Hippocampal formation (tissue), 2 donors: ENCODE measurements at places on chromosomes 4 and X.

GRCh38 chr4:4585012-4585670 lies 43.3 kb upstream of the STX18 start:
- DNase-seq: no peak

DNA sequence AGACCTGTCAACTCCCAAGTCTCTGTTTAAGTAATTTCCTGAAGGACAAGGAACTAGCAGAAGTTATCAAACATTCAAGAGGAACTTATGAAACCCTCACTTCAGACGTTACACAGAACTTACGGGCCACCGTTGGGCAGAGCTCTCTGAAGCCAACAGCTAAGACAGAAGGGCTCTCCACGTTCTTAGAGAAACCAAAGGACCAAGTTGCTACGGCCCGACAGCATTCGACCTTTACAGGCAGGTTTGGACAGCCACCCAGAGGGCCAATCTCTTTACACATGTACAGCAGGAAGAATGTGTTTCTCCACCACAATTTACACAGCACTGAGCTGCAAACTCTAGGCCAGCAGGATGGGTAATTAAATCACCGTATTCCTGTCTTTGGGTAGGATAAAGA lies 705.1 kb upstream of the GRID2 start:
- no peak for DNase-seq

DNA sequence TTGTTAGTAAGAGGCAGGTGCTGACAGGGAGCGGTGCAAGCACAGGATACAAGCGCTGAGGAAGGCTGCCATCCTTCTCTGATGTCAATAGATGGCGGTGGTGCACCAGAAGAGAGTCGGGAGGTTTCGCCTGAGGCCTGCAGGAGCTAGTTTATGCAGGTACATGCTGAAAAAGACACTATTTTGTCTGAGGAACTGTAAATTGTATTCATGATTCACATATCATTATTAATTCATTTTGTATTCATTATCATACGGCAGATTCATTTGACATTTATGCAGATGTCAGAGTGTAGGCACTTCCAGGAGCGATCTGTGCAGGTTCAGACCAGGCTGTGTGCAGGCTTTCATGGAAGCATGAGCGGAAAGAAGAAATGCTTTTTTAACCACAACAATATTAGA lies 824.0 kb downstream of the STIM2 start:
- DNase-seq: peak; percentile 48

GRCh38 chr4:100421361-100421978 lies 96.4 kb downstream of the EMCN start:
- DNase-seq: no peak

- no peak for DNase-seq
Measured at GRCh38 chrX:17361620-17362019, 13.4 kb upstream of the NHS start.

DNA sequence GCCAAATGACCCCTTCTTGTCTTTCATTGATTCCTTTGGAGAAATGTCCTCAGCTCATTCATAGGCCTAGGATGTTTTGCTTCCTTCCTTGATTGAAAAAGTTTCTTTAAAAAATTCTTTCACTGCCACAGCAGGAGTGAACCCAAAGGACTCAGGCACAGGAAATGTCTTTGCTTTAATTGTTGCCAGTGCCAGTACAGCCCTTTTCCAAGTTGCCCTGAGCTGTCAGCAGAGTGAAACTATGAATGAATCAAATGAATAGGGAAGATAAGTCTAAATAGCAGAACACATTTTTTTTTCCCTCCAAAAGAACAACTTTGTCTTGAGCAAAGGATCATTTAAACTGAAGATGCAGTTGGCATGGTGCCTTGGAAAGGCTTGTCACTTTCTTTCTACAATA lies 63.8 kb upstream of the SLC4A4 start:
- no peak for DNase-seq

DNA sequence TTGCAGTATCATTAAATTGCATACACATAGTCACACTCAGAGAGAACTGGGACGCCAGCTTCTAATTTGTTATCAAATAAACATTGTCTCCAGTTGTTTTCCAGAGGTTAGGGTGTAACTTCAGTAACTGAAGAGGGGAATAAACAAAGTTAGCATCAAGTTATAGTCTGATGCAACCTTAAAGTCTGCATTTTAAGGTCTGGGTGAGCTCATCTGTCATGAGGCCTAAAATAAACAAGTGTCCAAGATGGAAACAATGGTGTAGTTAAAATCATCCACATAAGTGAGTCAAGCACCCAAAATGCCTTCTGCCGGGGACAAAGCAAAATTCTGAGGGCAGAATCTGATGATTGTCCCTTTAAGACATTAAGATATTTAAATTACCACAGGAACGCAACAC lies 70.3 kb upstream of the EMCN start:
- DNase-seq: no peak

DNA sequence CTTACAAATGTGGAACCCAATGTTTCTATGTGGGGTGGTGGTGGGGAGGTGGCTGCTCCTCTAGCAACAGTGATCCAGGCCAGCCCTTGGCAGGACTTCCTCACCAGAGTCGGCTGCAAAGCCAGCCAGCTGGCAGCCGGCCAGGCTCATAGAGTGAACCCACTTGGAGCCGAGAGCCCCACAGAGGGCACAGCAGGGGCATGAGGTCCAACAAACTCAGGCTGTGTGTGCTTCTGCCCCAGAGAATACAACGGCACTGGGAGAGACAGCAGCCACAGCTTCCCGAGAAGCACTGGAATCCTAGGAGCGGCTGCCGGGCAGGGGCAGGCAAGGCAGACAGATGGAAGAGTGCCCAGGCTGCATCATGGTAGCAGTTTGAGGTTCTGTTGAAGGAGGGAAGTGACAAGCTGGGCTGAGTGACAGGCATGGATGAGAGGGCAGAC lies 23.5 kb upstream of the SOWAHD start:
- peak; percentile 31 for DNase-seq

DNA sequence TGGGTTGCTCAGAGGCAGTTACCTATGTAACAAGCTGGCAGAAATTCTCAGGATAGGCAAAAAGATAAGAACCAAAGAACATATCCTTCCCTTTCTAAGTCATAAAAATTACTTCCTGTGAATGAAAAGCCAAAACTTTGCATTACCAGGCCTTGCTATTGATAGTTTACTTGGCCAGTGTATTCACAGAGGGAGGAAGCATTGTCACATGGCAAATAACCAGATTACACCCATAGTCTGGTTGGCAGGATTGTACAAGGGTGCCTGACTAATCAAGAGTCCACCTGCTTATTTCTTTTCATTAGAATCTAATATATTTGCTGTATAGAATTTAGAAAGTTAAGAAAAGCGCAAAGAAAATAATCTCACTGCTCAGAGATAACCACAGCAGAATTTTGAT lies 14.1 kb downstream of the XIAP start:
- DNase-seq: no peak

DNA sequence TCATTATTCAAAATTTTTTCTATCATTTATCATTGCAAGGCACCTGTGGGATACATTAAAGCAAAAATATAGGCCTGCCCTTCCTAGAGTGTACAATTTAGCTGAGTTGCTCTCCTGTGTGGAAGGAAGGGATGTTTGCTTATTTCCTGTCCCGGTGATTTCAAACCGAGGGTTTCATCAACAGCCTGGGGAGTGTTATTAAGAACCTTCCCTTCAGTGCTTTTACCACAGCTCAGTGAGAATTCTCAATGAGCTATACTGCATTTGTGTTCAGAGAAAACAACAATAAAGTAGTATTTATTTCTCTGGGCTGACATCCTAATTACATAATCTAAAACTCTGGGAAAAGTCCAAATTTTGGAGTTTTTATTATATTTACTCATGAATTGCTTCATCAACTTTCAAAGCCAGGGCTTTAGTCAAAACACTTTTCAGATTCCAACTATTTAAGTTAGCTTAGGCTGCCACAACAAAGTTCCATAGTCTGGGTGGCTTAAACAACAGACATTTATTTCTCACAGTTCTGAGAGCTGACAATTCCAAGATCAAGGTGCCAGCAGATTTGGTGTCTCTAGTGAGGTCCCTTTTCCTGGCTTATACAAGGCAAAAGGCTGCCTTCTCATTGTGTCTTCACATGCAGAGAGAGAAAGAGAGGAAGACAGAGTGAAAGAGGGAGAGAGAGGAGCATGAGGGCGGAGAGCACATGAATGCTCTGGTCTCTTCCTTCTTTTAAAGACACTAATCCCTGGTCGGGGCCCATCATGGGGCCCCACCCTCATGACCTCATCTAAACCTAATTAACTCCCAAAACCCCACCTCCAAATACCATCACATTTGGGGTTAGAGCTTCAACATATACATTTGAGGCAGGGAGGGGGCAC lies 62.6 kb downstream of the MMRN1 start:
- no peak for DNase-seq

DNA sequence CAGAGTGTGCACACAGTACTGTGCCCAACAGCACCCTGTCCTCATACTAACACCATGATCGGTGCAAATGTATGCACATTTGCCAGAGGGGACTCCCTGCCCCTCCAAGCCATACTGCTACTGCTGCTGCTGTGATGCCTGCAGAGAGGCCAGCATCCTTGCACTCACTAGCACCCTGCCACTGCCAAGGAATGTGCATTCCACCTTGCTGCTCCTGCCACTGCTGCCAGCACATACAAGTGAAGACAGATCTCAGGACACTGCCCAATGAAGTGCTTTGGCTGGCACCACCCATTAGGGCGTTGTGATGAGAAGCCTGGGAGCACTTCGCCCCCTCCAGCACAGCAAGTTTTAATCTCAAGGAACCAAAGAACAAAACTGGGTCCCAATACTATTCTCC lies 146.3 kb upstream of the DMD start:
- DNase-seq: no peak

GRCh38 chrX:30568136-30568535 lies 9.4 kb downstream of the TASL start:
- no peak for DNase-seq

- no peak for DNase-seq
Measured at GRCh38 chrX:85543866-85544265, 164.4 kb upstream of the POF1B start.

- DNase-seq: no peak
Measured at GRCh38 chr4:21801661-21802385, 146.7 kb downstream of the KCNIP4 start.

- DNase-seq: no peak
Measured at GRCh38 chr4:82215039-82215438, 158.8 kb downstream of the HNRNPD start.

GRCh38 chr4:138706201-138706600 lies 309.4 kb upstream of the NOCT start:
- DNase-seq: no peak

GRCh38 chrX:108399418-108400165 lies 38.6 kb downstream of the COL4A6 start:
- no peak for DNase-seq

DNA sequence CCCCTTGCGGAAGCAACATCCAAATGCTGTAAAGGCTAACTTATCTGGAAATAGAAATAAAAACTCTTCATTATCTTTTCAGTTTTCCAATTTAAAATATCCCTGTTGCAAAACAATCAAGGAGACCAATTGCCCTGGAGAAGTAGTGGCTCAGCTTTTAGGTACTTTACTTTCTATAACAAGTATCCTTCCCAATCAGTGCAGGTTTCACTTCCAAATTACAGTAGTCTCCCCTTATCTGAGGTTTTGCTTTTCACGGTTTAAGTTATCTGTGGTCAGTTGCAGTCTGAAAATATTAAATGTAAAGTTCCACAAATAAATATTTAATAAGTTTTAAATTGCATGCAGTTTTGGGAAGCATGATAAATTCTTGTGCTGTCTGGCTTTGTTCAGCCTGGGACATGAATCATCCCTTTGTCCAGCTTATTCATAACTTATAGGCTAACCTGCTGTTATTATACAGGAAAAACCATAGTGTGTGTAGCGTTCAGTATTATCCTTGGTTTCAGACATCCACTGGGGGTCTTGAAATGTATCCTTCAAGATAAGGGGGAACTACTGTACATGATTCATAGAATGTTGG lies 973.1 kb upstream of the GRID2 start:
- no peak for DNase-seq

DNA sequence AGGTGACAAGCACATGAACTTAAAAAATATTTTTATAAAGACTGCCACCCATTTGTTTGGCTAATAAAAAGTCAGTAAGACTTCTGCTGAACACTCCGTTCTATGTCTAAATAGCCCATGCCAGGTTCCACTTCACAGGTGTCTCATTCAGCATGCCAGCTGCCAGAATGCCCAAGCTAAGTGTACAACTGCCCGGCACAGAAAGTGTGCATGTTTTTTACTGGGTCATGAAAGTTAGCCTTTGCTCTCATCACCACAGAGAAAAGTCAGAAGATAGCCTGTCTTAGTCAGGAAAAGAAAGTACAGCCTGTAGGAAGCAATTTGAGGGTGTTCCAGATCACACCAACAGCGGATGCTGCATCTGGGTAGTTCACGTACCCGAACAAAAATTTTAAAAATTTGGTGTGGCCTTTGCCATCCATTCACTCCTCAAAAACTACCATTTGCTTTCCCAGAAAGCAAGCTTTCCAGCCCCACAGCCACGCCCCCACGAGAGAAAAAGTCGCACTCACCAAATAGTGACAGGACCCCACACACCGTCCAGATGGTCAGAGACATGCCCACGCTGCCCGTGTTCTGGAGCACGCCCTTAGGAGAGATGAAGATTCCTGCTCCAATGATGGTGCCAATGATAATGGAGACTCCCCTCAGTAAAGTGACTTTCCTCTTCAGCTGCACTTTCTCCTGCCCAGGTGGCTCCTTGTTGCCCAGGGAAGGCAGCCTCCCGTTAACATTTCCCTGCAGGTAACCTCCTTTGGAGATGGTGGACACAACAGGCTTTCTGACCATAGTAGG lies 671 bp downstream of the SLC7A11 start:
- DNase-seq: no peak

DNA sequence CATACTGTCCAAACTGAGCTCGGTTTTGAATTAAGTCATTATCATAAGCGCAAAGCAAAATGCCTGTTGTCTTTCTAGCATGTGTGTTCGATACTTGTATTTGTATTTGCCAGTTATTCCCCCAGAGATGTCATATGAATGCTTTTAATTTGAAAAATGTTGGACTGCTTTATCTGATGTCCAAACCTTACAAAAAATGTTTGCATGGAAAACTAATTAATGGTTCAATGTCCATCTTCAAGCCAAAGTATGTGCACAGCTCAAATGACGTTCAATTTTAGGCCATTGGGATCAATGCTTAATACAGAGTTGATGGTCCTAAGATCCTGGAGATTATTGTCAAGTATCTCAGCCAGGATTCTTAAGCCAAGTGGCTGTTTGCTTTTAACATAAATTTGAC lies 17.2 kb upstream of the HPGDS start:
- no peak for DNase-seq

- peak; percentile 11 for DNase-seq
Measured at GRCh38 chr4:60865273-60865672, 334.9 kb upstream of the ADGRL3 start.

DNA sequence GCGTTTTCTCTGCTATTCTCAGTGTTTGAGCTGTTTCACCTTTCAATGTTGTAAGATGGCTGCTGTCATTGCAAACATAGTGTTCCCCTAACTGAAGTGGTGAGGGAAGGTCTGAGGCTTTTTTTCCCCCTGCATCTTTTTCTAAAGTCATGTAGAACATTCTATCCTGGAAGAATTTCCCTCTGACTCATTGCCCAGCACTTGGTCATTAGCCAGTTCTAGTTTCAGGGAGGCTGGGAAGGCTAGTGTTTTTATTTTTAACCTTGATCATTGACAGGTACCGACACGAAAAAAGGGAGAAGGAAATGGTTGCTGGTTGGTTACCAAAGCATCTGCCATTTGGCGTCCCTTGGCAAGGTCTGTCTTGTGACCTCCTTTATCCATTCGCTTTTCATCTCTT lies 6.6 kb downstream of the LANCL3 start:
- no peak for DNase-seq
